ENCODE measurements at places on chromosomes 2 and 18.

DNA sequence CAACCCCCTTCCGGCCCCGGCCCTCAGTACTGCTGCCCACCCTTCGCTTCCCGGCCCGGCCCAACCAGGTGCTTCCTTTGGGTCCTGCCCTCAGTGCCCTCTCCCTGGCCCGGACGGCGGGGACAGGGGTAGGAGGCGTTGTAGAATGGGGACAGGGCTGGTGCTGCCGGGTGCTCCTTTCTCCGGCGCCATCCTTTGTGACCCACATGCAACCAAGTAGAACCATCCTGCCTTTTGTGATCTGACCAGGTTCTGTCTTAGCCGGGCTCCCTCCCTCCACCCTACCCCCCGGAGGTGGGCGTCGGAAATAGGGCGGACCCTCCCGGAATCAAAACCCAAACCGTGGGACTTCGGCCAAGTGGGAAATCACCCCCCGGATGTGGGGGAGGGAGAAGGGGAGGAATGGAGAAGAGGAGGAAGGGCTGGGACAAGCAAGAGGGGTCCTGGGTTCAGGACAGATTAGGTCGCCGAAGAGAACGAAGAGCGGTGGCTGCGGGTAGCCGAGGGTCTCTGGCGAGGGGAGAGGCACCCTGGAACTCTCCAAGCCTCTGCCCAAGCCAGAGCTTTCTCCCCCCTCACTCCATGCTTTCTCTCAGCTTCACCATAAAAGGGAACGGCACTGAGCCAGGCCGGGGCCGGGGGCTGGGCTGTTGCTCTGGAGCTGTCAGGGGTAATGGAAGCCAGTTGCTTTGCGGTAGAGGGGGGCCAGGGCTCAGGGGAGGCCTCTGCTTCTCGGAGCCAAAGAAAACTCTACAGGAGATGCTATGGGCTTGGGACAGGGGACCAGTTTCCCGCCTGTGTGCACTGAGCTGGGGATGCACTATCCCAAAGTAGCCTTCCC lies 756 bp upstream of the OST4 start:
- peak; percentile 62 for DNase-seq

- DNase-seq: no peak
Observed at GRCh38 chr2:216201692-216202306, 92.7 kb downstream of the XRCC5 start.

DNA sequence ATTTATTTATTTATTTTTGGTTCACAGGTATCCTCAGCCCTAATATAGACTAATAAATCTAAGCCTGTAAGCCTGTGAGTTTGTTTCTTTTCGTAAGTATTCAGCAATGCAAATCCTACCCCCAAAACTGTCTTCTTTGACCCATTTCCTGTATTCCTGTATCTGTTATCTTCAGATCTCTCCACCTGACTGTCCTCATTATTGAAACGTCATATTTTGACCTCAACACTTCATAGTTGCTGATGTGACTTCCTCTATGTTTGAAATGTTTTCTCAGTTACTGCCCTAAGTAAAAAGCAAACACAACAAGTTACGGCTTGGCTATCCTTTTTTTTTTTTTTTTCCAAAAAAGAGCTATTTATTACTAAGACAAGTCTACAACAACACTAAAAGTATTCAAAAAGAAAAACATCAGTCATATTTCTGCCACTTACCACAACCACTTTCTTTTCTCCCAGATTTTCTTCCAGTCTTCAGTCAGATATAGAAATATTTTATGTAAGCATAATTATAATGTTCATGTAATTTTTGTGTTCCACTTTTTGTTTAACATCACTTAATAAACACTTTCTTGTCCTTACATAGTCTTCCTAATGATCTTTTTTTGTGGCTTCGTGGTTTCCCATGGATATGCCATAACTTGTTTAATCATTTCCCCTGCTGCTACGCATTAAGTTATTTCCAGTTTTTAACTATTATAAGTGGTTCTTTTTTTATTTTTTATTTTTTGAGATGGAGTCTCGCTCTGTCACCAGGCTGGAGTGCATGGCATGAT lies 45.0 kb upstream of the EML4 start:
- DNase-seq: no peak

DNA sequence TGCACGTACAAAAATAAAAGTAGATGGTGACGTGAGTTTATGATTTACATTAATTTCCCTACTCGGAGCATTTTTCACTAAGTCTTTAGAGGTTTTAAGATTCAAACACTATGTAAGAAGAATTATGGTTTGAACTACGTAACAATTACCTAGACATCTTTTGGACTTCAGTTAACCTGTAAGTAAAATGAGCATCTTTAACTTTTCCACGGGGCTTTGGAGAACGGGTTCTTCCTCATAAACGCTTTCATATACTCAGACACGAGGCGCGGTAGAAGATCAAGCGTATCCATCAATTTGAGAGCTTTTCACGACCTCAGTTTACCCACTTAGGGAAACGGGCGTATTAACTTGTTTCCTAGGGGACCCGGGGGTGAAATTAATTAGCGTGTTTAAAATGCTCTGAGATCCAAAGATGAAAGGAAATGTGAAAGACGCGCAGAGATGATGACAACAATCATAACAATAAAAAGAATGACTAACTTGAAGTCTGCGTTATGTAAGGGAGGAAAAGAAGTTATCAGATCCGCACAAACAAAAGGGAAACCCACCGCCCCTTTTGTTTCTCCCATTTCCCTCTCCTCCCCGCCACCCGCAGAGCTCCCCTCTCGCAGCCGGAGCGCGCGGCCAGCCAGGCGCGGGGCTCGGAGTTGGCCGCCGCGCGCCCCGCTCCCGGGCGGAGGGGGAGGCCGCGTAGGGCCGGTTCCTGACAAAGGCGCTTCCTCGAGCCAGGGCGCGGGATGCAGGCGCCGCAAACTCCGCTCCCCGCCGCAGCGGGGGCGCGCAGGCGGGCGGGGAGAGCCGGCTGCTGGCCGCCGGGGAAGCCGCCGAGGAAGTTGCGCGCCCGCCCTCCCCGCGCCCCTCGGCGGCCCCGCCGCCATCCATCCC lies 807 bp downstream of the PELI1 start:
- DNase-seq: peak; percentile 71

GRCh38 chr2:19185086-19185485 lies 173.3 kb downstream of the OSR1 start:
- no peak for DNase-seq

GRCh38 chr2:203740871-203741281 lies 34.4 kb downstream of the CD28 start:
- DNase-seq: no peak

GRCh38 chr2:222673883-222674282 lies 2.4 kb downstream of the MOGAT1 start:
- no peak for DNase-seq

DNA sequence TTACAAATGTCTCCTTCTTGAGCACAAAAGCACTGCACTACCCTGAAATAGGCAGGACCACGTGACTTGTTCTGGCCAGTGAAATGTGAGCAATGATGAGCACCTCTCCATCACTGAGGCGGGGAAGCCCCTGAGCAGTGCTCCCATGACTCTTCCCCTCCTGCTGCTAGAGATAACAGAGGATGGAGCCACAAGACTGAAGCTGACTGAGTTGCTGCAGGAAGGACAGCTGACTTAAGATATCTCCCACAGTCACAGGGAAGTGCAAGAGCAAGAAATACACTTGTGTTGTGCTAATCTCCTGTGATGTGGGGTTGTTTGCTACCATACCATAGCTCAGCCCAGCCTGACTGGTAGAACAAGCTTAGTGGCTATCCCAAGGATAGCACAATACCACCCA lies 38.7 kb downstream of the STK39 start:
- DNase-seq: no peak

All from glutamatergic neuron (in vitro differentiated cells).